ENCODE measurements at places on chromosomes 4 and X.

DNA sequence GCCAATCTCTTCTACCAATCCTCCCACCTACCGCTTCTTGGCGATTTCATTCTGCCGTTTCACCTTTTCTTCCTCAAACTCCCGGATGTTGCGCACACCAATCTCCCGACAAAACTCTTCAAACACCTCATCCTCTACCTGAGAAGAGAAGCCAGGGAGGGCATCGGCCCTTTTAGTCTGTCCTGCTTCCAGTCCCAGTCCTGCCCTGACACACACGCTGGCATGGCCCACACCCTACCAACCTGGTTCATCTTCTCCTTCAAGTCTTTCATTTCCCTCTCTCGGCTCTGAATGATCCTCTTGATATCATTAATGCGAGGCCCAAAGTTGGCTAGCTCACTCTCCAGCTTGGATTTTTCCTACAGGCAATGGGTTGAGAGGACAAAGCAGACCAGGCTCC is 18.9 kb downstream of the SMC1A start:
- no peak for DNase-seq

- DNase-seq: no peak
Observed at GRCh38 chr4:43277003-43277402, 384.5 kb downstream of the GRXCR1 start.

- peak; percentile 88 for DNase-seq
Observed at GRCh38 chr4:12633053-12633651, 851.0 kb downstream of the RAB28 start.

DNA sequence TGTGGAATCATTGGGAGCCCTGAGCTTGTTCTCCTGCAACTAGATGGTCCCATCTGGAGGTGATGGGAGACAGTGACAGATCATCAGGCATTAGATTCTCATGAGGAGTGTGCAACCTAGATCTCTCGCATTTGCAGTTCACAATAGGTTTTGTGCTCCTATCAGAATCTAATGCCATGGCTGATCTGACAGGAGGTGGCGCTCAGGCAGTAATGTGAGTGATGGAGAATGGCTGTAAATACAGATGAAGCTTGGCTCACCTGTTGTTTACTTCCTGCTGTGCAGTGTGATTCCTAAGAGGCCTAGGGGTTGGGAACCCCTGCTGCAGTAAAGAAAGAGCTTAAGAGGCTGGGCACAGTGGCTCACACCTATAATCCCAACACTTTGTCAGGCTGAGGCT is 42.2 kb upstream of the PUDP start:
- DNase-seq: no peak

DNA sequence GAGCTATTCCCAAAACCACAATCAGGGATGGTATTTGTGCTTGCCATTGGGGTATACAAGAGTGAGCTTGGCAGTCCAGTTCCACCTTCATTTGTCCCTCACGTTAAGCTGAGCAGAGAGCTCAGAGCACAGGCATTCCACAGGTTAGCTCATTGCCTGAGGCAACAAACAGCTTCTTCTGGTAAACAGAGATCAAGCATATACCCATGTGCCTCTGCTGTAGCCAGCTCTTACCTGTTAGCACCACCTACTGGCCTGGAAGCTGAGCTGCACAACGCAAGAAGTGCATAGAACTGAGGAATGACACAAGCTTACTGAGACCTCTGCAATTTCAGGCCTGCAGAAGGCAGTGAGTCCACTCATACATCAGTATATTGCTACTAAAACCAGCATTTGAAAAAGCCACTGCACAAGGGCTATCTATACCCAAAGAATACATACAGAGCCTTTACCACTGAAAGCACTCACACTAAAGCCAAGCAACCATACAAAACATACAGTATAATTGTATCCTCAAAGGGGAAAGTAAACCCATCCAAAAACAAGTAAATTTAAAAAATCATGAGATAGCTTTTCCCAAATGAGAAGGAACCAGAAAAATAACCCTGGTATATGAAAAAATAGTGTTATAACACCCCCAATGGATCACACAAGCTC is 258.3 kb upstream of the GABRA2 start:
- no peak for DNase-seq

DNA sequence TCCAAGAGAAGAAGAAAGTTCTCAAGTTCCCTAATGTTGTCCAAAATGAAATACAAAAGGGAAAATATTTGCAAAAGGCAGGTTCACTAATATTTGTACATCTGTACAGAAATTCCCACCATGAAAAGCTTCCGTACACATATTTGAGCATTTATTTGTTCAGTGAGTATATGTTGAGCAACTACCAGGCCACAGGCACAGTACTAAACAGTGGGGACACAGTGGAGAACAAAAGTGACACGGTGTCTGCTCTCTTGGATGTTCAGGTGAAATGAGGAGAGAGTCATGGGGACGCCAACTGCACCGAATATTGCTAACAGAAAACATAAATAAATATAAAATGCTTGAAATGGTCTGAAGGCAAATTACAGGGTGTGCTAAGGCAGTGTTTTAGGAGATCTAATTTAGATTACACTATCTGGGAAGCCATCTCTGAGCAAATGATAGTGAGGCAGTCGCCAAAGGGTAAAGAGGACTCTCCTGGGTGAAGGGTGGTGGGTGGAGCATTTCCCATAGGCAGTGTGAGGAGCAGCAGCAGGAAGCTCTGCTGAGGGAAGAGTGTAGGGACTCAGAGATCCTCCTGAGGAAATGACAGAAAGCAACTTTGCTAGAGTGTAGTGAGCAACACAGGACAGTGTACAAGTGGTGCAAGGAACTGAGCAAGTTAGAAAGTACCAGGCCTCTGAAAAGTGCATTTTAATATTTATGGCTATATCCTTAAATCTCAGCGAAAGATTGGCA is 375.2 kb downstream of the GALNTL6 start:
- DNase-seq: no peak

DNA sequence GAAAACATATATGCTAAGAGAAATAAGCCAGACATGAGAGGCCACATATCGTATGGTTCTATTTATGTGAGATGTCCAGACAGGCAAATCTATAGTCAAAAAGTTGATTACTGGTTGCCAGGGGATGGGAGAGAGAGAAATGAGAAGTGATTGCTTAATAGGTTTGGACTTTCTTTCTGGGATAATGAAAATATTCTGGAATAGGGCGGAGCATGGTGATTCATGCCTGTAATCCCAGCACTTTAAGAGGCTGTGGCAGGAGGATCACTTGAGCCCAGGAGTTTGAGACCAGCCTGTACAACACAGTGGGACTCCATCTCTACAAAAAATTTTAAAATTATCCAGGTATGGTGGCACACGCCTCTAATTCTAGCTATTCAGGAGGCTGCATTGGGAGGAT is 22.4 kb downstream of the RBM47 start:
- no peak for DNase-seq

GRCh38 chrX:78182881-78183280 is 43.4 kb upstream of the TAF9B start:
- DNase-seq: no peak

DNA sequence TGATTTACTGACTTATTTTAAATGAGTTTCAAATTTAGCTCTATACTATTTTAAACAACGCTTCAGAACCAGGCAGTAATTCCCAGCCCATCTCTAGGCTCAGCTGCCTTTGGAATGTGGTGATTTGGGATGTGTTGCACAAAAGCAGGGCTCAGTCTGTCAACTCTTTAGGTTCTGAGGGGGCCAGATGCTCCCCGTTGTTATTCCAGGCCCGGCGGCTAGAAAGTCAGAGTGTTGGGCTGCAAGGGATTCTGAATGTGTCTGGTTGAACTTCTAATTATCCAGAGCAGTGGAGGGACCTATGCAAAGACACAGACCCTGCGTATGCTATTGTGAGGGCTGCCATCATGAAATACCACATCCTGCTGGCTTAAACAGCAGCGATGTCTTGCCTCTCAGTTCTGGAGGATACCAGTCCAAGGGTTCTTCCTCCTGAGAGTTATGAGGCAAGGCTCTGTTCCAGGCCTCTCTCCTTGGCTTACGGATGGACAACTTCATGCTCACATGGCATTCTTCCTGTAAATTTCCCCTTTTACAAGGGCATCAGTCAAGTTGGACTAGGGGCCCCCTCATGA is 123.2 kb upstream of the TRIM2 start:
- peak; percentile 56 for DNase-seq

GRCh38 chr4:167035390-167035789 is 198.9 kb downstream of the SPOCK3 start:
- DNase-seq: no peak

GRCh38 chr4:40458683-40459082 is 123.5 kb downstream of the CHRNA9 start:
- no peak for DNase-seq

DNA sequence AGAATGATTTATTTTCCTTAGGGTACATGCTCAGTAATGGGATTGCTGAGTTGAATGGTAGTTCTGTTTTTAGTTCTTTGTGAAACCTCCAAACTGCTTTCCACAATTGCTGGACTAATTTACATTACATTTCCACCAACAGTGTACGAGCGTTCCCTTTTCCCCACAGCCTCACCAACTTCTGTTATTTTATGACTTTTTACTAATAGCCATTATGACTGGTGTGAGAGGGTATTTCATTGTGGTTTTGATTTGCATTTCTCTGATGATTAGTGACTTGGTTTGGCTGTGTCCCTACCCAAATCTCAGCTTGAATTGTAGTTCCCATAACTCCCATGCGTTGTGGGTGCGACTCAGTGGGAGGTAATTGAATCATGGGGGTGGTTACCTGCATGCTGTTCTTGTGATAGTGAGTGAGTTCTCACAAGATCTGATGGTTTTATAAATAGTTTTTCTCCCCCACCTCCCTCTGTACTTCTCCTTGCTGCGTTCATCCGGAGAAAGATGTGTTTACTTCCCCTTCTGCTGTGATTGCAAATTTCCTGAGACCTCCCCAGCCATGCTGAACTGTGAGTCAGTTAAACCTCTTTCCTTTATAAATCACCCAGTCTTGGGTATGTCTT is 95.1 kb downstream of the GBA3 start:
- DNase-seq: no peak

- no peak for DNase-seq
Observed at GRCh38 chrX:77755561-77755960, 30.5 kb downstream of the ATRX start.

DNA sequence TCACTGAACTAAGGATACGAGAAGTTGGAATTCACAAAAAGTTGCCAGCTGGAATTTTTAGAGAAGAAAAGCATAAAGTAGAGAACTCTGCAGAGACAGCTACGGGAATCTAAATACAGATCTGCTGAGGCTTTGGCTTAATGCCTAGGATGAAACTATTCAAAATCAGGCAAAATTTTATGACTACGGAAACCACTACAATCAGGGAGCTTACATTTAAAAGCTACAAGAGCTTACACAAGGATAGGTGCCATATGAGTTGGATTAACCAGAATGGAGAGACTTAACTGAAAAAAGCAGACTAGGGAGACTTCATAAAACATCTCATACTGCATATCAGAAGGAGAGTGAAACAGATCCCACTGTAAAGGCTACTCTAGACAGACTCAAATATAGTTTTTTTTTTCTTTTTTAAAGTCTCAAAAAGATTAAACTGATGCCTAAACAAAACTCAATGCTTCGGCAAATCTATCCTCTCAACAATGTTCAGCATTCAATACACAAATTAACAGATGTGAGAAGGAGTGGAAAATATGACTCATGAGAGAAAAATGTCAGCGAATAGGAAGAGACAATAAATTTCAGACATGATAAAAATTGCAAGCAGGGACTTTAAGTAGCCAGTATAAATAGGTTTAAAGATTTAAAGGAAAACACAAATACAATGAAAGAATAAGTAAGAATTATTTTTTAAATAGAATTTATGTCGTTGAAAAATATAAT is 586.1 kb downstream of the FSTL5 start:
- no peak for DNase-seq

GRCh38 chrX:67543818-67544217 is at the start of gene AR:
Gene AR, plus strand, starts transcription at chrX:67544021. Its CDS starts 1,126 bp downstream, at chrX:67545147.
- DNase-seq: no peak

DNA sequence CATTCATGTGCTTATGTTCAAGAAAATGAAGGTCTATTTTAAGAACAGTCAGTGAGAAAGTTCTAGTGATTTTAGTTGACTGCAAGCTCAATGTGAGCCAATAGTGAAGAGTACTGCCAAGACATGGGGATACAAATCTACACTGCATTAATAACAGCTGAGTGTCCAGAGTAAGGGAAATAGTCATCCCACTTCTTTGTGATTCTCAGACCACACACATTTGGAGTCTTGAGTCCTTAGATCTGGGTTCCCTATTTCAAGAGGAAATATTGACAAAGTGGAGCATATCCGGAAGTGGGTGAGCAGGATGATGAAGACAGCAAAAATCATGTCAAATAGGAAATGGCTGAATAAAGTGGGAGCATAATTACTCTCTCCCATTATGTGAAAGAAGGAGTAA is 171.1 kb downstream of the LARP7 start:
- no peak for DNase-seq

- no peak for DNase-seq
Observed at GRCh38 chrX:3445806-3446490, 99.5 kb upstream of the MXRA5 start.

GRCh38 chr4:4408576-4409335 is 21.9 kb downstream of the NSG1 start:
- DNase-seq: no peak

DNA sequence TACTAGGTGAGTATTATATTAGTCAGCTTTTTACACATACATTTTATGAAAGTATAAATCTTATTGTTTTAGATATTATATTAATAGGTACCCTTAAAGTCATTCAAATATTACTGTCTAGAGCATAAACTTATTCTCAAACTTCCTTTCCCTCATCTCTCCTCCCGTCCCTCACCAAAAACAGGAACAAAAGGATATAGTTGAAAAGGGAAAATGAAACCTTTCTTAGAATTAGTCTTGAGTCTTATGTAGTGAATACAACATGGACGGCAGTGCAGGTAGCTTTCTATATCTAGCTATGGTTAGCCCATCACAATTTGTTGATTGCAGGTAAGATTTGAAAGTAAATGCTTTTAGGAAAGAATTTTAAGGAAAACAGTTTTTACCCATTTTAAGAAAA is 65.6 kb downstream of the RBPJ start:
- DNase-seq: no peak

DNA sequence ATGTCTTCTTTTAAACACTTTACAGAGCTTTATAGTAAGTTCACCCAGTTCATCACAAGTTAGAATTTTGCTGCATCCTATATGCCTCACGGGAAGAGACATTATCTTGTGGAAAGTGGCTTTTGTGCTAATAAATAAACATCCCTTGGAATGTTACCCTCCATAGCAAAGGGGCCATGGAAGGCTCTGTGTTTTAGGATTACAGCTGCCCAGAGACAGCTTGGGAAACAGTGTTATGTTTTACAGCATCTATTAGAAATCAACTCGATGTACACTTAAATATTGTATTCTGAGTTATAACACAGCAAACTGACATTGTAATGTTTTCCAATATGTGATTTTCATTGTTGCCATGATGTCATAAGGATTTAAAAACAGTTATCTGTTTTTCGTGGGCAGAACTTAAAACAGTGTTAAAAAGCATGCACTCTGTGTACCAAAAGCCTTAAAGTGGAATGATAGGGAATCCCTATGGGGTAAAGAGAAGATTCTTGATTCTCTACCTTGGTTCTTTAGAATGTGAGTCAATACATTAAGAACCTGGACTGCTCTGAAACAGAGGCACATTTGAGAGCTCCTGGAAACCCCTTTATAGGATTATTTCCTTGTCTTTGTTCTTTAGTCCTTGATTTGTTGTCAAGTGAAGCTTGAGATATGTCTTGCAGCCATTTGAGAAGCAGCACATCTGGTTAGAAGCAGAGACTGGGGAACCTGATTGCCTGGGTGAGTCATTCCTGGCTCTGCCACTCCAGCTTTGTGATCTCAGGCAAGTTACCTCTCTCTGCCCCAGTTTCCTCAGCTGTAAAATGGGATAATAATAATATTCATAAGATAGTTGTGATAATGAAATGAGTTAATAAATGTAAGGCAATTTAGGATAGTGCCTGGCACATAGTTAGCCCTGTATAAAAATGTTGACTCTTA is 41.6 kb downstream of the ARHGAP10 start:
- DNase-seq: no peak

GRCh38 chr4:153962311-153963039 is 173.6 kb upstream of the SFRP2 start:
- no peak for DNase-seq

Measured in activated CD8-positive, alpha-beta memory T cell treated with anti-CD3 and anti-CD28 coated beads for 24 hours (primary cell).